ENCODE measurements at places on chromosomes 6 and 20.
A peak's percentile ranks its signal among the peaks of the same experiment; 100 is the strongest.

- ATAC-seq = no peak
Measured at GRCh38 chr20:35638751-35639150, 23.1 kb downstream of the SPAG4 start.

DNA sequence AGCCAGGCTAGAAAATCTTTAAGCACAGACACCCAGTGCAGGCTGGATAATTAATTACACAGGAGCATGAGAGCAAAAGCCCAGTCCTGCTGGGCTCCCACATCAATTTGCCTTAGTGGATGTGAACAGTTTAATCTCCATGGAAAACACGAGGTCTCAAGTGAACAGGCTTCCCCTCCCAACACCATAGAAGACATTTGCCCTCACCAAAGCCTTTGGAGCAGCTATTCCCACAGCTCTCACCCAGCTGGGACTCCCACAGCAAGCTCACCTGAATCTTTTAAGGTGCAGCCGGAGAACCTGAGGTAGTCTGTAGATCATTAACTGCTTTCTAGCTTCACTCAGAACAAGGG, 12.0 kb downstream of the TOMM6 start:
- ATAC-seq = no peak

- ATAC-seq = no peak
Measured at GRCh38 chr6:37083243-37084138, 78.0 kb downstream of the FGD2 start.

GRCh38 chr6:26044140-26045064, 42.8 kb upstream of the HFE start:
- ATAC-seq = peak; percentile 1

- ATAC-seq = no peak
Measured at GRCh38 chr20:4828830-4829513, 107.3 kb downstream of the PRND start.

GRCh38 chr6:166957087-166957804, 896 bp upstream of the RNASET2 start:
- ATAC-seq = no peak

DNA sequence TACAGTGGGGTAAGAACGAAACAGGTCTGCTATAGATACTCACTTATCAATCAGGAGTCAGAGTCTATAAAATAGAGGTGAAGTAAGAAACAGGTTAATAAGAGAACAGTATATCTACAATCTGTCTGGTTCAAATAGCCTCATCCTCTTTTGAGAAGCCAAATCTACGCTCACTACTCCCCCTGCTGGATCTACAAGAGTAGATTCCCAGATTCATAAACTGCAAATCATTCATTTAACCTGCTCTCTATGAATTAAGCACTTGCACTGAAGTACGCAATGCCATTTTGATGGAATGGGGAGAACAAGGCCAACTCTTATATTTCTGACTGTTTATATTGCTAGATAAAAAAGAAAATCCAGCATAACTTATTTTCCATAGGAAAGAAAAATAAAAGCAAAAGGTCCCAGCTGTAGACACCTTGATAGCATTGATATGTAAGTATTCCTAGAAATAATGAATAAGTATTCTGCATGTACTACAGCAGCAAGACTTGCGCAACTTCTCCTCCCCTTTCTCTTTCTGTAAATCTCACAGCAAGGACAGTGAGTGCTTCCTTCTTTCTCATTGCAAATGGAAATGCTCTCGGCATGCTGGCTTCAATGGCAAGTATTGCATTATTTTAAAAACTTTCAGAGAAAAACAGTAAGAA, 92.3 kb downstream of the RFX6 start:
- ATAC-seq = no peak

DNA sequence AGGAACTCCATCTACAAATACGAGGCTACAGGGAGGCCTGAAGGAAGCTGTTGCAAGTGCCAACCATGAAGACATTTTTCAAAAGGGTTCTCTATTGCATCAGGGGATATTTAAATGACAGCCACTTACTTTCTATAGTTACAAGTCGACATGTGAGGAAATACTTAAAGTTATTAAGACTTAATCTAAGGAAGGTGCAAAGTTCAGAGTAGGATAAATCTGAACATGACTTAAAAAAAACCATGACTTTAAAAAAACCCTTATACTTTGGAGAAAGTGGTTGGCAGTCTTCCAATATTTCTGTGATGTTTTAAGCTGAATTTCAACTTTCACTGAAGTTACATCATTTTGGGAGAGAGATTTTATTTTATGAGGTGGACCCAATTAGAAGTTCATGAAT, 56.3 kb upstream of the EMILIN3 start:
- ATAC-seq = no peak

DNA sequence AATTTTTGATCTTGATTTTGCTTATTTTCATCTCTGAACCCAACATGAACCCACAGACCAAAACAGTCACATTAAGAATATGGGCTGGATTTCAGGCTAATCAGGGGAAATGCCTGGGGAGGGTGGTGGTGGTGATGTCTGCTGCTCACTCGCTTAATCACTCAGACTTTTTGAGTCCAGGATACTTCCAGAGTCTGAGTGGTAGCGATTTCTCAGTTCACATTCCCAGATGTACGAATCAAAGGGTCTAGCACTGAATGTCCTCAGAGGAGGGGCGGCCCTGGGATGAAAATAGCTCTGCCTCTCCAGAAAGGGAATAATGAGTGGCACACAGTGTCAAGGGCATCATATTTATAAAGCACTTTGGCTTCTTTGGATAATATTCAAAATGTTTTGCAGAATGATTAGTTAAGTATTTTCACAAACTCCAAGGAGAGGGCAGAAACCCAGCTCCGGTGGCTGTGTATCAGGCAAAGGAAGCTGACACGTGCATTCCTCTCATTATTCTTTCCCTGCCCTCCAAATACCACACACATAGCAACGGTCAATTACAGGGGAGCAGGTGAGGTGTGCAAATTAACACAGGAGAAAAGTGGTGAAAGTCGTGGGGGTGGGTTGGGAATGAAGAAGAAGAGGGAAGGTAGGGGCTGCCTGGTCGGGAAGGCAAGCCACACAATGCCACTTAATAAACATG, 345.2 kb upstream of the RSPO3 start:
- ATAC-seq = no peak

GRCh38 chr6:6695625-6696276, 107.2 kb downstream of the LY86 start:
- no peak for ATAC-seq

DNA sequence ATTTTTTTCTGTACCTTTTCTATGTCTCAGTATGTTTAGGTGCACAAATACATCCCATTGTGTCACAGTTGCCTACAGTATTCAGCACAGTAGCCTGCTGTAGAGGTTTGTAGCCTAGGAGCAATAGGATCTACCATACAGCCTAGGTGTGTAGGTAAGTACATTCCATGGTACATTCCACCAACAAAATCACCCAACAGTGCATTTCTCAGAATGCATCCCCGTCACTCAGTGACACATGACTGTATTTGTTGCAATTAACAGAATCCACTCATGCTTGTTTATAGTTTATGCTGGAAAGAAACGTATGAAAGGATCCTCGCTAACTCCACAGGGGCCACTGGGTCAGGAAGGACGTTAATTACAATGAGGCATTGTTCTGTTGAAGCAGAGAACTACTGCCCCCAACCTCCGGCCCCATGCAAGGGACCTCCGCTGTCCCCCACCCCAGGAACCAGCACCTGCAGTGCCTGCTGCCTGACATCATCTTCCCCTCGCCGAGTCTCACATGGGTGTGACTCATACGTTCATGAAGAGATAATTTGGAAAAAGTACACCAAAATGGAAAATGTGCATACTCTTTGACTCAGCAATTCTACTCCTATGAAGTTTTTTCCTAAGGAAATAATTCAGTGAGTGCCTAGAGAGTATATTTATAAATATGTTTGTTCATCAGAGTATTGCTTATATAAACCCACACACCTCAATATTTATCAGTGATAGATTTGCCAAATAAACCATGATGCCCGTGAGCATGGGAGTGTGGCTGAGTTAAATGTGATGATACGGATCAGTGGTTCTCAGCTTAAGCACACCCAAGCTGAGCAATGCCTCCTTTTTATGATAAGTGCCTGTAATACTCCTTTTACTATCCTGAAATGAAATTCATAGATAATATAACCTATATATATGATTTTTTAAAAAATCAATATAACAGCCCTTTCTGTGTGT, 156.4 kb upstream of the ECI2 start:
- no peak for ATAC-seq

DNA sequence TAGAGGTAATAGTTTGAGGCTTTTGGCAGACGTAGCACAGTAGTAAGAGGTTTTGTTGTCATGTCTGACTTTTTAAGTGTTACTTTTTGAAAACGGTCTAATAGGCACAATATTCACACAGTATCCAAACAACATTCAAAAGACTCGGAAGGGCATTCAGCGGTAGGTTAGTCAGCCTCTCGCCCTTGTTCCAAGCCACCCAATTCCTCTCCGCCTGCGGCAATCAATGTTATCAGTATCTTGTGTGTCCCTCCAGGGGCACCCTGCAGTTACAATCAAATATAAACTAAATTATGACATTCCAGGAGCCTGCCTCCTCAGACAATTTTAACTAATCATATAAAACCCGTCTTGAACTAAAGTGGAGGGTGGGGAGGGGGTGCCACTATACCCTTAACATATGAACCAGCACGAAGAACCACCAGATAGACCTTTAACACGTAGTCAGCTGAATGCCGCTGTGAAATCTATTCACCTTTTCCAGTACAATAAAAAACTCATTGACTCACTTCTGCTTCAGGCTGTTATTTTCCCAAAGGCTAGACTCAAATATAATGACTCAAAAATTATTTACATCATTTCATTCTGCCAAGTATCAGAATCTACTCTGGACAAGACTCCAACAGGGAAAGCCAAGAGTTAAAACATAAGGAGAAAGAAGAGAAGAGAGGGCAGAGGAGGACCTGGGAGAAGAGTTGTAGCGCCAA, 1.6 kb downstream of the TENT5A start:
- no peak for ATAC-seq

DNA sequence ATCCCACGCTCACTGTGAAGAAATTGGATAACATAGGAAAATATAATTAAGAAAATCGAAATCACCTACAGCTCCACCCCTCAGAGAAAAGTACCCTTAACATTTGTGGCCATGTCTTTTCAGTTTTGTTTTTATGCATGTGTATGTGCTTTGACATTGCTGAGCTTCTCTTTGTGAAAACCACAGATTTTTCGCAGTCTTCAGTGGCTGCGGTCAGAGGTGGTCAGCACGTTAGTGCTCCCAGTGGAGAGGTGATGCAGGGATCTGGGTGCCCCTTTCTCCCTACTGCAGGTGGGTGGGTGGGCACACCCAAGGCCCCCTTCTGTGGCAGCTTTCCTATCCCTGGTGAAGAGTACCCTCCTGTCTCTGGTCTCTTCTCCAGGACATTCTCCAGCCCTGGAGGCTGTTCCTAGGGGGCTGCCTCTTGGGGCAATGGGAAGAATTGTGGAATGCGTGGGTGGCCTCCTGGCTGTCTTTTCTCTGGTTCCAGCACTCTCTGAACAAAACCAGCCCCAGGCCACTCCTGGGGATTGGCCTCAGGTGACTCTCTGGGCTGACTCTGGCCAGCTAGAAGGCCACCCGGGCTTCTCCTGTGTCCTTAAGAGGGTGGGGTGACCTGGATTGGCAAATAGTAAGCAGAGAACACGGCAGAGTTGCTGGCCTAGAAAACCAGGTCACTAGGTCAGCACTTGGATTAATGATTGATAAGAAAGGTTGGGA, 49.8 kb upstream of the FANCE start:
- ATAC-seq = no peak

GRCh38 chr20:62621251-62622110, 20.8 kb upstream of the SLCO4A1 start:
- no peak for ATAC-seq

GRCh38 chr20:57027777-57028176, 238.7 kb downstream of the BMP7 start:
- no peak for ATAC-seq

GRCh38 chr20:52426856-52427255, 235.3 kb upstream of the ZFP64 start:
- no peak for ATAC-seq

- ATAC-seq = no peak
Measured at GRCh38 chr6:163661272-163661671, 246.8 kb downstream of the QKI start.

- no peak for ATAC-seq
Measured at GRCh38 chr6:41605649-41606048, 32.6 kb upstream of the MDFI start.

- ATAC-seq = no peak
Measured at GRCh38 chr20:53943522-53944291, 126.7 kb downstream of the BCAS1 start.

Measured in activated CD4-positive, CD25-positive, alpha-beta regulatory T cell treated with anti-CD3 and anti-CD28 coated beads, Interleukin-2, amount 50 U/mL, for 24 hours (primary cell).